ENCODE measurements at places on chromosomes 5 and 9. TPM values are rescaled to one million over a fixed set of nuclear protein-coding genes. Genes with fewer than 3 reads are reported as not detected.

- ATAC-seq = no peak
Observed at GRCh38 chr9:13141629-13142028, 137.9 kb downstream of the MPDZ start.

DNA sequence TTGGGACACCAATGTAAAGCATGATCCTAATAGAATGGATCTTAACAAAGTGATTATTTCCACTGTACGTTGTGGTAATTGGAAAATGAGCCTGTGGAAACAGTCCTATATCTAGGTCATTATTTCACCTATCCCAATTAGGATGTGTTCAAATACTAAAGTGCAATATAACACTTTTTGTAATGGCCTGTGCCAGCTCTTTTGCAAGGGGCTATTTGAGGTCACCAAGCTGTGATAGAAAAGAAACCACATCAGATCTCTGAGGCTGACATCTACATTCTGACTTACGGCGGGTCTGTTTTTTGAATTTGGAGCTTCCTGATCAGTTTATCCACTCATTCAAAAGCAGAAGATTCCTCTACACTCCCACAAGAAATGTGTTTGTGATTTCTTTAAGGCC lies 150.0 kb downstream of the TLE1 start:
- no peak for ATAC-seq

DNA sequence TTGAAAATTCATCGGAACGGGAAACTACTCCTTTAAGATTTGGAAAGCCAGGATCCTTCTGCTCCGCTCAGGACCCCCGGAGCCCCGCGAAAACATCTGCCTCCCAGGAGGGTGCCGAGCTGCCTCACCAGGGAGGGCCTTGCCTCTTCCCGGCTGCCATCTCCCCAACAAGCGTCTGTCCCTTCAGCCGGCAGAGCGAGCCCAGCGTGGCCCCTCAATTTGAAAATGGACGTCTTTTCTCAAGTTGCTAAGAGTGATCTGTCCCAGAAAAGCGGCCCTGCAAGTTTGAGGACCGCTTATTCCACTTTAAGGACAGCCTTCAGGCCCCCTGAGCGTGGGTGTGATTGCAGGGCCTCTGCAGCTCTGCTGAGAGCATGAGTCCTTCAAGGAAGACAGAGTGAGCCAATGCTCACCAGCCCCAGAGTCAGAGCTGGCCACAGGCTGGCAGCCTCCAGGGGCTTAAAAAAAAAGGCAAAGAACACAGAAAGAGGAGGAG lies 101.3 kb downstream of the PHF2 start:
- ATAC-seq = no peak

DNA sequence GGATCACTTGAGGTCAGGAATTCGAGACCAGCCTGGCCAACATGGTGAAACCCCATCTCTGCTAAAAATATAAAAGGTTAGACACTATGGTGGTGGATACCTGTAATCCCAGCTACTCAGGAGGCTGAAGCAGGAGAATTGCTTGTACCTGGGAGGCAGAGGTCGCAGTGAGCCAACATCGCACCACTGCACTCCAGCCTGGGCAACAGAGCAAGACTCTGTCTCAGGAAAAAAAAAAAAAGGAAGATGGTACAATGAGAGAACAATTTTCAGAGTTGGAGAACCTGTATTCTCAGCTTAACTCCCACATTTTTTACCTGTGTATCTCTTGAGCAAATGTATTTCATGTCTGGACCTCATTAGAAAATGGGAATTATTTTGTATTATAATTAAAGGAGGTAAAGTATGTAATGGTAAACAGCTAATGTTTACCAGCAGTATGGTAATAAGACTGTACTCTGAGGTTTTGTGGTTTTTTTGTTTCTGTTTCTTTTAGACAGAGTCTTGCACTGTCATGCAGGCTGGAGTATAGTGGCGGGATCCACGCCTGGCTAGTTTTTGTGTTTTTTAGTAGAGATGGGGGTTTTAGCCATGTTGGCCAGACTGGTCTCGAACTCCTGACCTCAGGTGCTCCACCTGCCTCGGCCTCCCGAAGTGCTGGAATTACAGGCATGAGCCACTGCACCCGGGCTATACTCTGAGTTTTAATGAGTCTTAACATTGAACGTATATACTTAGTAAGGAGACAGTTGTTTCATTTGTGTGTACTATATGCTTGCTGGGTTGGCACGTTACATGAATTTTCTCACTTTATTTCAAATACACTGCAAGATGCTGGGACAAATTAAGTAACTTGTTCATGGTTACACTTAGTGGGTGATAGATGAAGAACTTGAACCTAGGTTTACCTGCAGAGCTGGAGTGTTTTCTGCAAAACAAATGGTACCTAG lies 16.2 kb downstream of the UHRF2 start:
- ATAC-seq = no peak

GRCh38 chr5:1416856-1417469 lies 28.3 kb downstream of the SLC6A3 start:
- ATAC-seq = no peak

DNA sequence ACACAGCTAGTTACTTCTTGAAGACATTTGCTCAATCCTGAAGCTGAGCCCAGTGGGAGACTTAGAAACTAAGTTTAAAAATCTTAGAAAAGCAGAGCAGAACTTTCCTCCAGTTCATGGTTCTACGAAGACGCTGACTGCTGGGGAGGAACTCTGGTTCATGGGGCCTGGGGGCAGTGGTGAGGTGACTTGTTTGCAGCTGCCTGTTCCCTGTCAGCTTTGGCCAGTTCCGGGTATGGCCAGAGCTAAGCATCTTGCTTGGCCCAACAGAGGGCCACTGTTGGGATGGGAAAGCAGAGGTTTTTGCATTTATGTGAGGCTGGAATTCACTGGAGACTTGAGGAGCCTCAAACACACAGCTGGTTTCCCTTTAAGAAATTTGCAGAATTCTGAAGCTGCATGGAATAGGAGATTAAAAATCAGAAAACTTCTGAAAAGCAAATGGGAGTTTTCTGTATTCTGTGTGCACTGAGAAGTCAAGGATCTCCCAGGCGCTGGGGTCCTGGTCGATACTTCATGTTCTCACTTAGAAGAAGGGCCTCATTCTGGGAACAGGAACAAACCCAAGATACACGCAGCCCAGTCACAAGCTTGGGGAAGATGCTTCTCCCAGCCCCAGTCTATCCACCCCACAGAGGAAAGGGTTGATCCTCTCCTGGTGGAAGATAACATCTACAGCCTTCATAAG lies 10.6 kb upstream of the HMHB1 start:
- ATAC-seq = no peak

DNA sequence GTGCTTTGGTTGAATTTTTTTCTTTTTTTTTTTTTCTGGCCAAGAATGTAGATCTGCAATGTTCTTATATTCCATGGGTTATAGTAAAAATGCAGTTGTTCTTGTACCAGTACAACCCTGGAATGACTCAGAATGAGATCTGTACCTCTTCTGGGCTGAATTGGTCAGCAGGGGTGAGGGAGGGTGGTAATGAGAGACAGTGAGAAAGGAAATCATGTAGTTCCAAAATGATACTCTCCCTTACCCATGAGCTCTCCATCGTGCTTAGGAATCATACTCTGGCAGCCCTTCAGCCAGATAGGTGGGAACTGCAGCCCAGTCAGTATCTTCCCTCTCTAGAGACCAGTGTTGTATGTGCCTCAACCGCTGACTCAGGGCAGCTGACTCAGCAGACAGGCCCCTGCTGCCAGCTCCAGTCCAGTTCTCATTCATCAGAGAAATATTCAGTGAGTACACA lies 2.1 kb upstream of the GLIS3 start:
- peak; percentile 8 for ATAC-seq

DNA sequence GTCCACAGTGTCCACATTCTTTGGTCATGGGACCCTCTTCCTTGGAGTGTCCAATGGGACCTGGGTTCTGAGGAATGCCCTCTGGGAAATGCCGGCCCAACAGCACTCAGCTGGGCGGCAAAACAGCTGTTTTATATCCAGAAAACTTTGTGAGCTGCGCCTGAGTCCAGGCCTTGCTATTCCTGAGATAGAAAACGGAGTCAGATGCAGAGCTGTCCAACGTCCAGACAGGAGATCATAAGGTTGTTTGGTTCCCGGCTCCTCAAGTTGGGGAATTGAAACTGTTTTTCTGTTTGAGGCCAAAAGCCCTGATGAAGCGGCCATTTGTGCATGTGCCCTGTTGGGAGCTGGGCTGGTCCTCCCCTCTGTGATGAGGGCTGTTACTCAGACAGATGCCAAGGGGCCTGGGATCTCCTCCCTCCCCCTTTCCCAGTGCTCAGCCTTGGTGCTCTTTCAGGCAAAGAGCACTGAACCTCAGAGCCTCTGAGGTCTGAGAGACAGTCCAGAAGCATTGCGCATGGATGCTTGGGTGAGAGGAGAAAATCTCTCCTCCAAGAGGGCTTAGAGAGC lies 66.6 kb upstream of the GARNL3 start:
- ATAC-seq = no peak

DNA sequence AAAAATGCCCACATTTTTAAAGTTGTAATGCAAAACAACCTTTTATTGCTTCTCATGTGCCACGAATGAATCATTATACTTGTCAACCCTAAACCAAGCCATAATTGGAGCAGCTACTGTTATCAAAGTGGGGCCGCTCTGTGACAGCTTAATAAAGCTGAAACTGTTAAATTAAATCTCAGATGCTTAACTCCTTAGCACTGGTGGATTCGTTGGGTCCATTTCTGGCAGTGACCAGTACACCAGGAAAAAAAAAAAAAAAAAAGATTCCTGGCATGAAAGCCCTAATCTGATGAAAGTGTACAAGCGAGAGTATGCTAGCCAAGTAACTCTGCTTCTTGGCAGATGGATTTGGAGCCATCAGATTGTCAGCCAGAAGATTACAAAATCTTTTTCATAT lies 164.8 kb downstream of the ZSWIM6 start:
- no peak for ATAC-seq

DNA sequence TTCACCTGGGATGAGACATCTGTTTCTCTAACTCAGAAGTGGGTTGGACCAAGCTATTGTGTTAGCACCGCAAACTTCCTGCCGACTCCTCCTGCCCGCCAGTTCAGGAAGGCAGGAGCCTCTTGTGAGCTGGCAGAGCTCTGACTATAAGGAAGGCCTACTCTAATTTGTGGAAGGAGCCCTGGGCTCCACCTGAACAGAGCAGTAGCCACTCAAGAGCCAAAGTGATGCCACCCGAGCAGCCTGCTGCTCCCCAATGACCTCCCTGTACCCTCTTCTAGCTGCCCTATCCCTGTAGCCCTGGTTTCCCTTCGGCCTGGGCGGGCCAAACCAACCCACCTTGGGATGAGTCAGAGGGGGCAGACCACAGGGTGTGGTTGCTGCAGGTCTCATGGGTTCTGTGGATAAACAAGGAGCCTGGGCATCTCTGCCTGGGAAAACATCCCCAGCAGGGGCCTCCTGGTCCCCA lies 81.6 kb downstream of the PSD2 start:
- ATAC-seq = no peak

- no peak for ATAC-seq
Observed at GRCh38 chr9:83476513-83476912, 61.7 kb downstream of the FRMD3 start.

DNA sequence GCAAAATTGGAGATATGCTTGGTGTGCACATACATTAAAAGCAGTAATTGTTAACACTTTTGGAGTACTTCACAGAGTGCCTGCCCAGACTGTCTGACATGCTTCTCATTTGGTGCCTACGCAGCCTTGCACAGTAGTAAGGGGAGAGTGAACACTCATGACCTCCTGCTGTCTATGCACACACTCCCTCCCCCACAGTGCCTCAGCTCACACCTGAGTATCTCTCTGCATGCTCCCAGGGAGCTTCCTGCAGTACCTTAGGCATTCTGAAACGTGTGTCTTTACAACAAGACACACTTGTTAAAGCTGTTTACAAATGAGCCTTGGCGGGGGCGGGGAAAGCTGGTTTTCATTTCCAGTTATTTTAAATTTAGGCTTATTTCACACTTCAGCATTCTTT lies 18.0 kb downstream of the MAP3K1 start:
- ATAC-seq = no peak

GRCh38 chr5:145946112-145946861 lies 9.9 kb downstream of the SH3RF2 start:
- peak; percentile 84 for ATAC-seq

DNA sequence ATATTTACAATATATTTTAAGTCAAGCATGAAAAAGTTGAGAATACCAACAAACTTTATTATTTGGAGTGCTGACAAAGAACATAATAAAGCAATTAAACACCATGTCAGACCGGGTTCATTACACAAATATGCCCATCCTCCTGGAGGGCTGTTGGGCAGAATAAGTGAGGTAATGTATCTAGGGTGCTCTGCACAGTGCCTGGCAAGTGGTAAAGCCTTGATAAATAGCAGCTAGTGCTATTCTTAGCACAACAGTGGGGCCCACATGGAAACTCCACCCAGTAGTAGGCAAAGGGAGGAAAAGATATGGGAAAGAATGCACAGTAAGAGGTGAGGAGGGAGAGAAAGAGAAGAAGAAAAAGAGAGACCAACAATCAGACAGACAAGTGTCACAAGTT lies 97.7 kb downstream of the SLC1A3 start:
- ATAC-seq = peak; percentile 59

DNA sequence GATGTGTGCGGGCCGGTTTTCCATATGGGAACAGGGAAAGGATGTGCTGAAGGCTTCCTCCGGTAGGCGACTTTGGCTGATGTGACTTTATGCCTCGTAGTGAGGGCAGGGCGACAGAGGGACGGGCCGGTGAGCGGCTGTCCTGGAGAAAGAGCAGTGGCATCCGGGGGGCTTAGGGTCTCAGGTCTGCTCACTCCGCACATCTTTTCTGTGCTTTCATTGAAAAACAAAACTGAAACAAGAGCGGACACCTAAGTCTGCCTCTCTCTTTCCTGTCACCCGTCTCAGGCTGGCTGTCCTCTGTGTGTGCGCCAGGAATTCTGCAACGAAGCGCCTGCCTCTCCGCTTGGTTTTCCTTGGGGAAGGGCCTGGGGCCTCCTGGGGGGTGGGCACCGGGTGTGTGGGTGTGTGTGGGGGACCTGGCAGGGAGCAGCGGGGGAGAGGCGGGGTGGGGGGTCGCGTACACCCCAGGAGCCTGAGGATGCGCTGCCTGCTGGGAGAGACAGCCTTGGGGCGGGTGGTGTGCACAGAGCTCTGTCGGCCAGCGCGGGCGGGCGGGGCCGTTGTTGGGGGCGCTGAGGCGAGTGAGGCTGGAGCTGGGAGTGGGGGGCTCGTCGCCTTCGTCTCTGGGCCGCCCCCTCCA lies 580 bp upstream of the PRRX2 start:
- ATAC-seq = peak; percentile 58

- ATAC-seq = peak; percentile 72
Observed at GRCh38 chr9:2465921-2466460, 155.6 kb upstream of the VLDLR start.

GRCh38 chr5:112757468-112758208 lies 20.0 kb downstream of the APC start:
- ATAC-seq = no peak

Gene GLRA1
- 9.1 TPM for total RNA-seq

Gene OTULINL
- total RNA-seq = 5.8 TPM

Gene MAMDC4
- total RNA-seq = 3.2 TPM

Gene KIF20A
- total RNA-seq = 2.4 TPM

Gene MYMK
- total RNA-seq = not detected

Gene IFNA2
- total RNA-seq = not detected

Gene PCDHGA1
- 0.23 TPM for total RNA-seq

Gene PCDH1
- 13.2 TPM for total RNA-seq
